Endodermal cell (in vitro differentiated cells): ENCODE measurements at places on chromosomes 1 and 21.
A peak's percentile ranks its signal among the peaks of the same experiment; 100 is the strongest.

- no peak overlapping the region for H3K27ac ChIP-seq
- DNase-seq = no peak
- H3K4me3 ChIP-seq = no peak overlapping the region
- H3K4me1 ChIP-seq = no peaks in the 10 kb centered on the region
- no peaks in the 10 kb centered on the region for H3K36me3 ChIP-seq
Measured at GRCh38 chr1:163863731-163864130, 542.0 kb downstream of the NUF2 start.

GRCh38 chr21:35861661-35862060 lies 198.7 kb downstream of the SETD4 start:
- no peak for DNase-seq

- H3K27ac ChIP-seq = no peak overlapping the region
- H3K27me3 ChIP-seq = no peaks in the 10 kb centered on the region
- no peak overlapping the region for H3K4me3 ChIP-seq
- DNase-seq = no peak
Measured at GRCh38 chr1:107460035-107460434, 319.2 kb downstream of the NTNG1 start.

DNA sequence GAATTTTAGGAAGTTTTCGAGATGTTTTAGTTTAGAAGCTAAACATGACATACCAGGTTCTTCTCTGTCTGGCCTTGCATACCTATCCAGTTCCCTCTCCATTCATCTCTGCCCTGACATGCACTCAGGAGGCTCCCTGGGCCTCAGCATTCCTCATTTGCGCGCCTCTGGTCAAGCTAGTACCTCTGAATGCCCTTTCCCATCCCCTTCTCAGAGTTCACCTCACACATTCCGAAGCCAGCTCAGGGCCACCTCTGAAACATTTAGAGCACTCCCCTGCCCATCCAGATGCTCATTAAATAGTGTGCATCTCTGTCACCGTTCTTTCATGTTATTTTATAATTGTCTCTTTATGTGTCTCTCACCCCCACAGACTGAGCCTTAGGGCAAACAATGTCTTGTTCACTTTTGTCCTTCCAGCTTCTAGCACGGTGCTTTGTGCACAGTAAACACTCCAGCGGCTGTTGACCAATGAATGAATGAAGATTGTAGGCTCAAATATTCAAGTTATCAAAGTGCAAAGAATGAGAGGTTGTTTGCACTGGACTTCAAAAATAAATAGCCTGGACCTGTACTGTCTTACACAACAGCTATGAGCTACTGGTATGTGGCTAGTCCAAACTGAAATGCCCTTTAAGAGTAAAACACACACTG lies 1.2 kb upstream of the DHCR24 start:
- no peaks in the 10 kb centered on the region for H3K27me3 ChIP-seq
- peak; percentile 77 for DNase-seq
- peaks cover 17% of the 10 kb centered on the region for H3K4me1 ChIP-seq
- peak overlapping the region; percentile 96 for H3K4me3 ChIP-seq

GRCh38 chr1:47559944-47560695 lies 122.3 kb downstream of the FOXD2 start:
- H3K27me3 ChIP-seq = no peaks in the 10 kb centered on the region
- DNase-seq = peak; percentile 49
- no peak overlapping the region for H3K27ac ChIP-seq
- no peak overlapping the region for H3K4me3 ChIP-seq
- H3K36me3 ChIP-seq = no peaks in the 10 kb centered on the region

- H3K4me1 ChIP-seq = no peaks in the 10 kb centered on the region
- no peak overlapping the region for H3K4me3 ChIP-seq
- H3K27me3 ChIP-seq = no peaks in the 10 kb centered on the region
- H3K36me3 ChIP-seq = no peaks in the 10 kb centered on the region
- no peak overlapping the region for H3K27ac ChIP-seq
Measured at GRCh38 chr1:109201123-109201703, 12.5 kb upstream of the SARS1 start.

- H3K4me1 ChIP-seq = peaks cover 3% of the 10 kb centered on the region
- H3K4me3 ChIP-seq = no peak overlapping the region
- H3K27me3 ChIP-seq = no peaks in the 10 kb centered on the region
- H3K27ac ChIP-seq = no peak overlapping the region
- peak; percentile 20 for DNase-seq
Measured at GRCh38 chr21:42476388-42477331, 19.4 kb downstream of the RSPH1 start.

GRCh38 chr1:89598450-89599331 lies 34.2 kb upstream of the LRRC8C start:
- DNase-seq = no peak
- no peaks in the 10 kb centered on the region for H3K27me3 ChIP-seq
- peaks cover 17% of the 10 kb centered on the region for H3K36me3 ChIP-seq
- H3K4me3 ChIP-seq = no peak overlapping the region

GRCh38 chr1:162832470-162832869 lies 28.5 kb downstream of the CCDC190 start:
- no peak overlapping the region for H3K4me3 ChIP-seq
- DNase-seq = no peak
- peaks cover 12% of the 10 kb centered on the region for H3K27me3 ChIP-seq
- no peaks in the 10 kb centered on the region for H3K36me3 ChIP-seq
- H3K27ac ChIP-seq = no peak overlapping the region

GRCh38 chr1:163290025-163290640 lies 31.6 kb upstream of the NUF2 start:
- no peak overlapping the region for H3K27ac ChIP-seq
- no peaks in the 10 kb centered on the region for H3K4me1 ChIP-seq
- no peaks in the 10 kb centered on the region for H3K36me3 ChIP-seq
- no peaks in the 10 kb centered on the region for H3K27me3 ChIP-seq
- DNase-seq = no peak
- no peak overlapping the region for H3K4me3 ChIP-seq

- DNase-seq = no peak
- H3K4me1 ChIP-seq = no peaks in the 10 kb centered on the region
- H3K36me3 ChIP-seq = no peaks in the 10 kb centered on the region
- H3K4me3 ChIP-seq = no peak overlapping the region
- no peak overlapping the region for H3K27ac ChIP-seq
Measured at GRCh38 chr1:157472056-157472701, 80.1 kb downstream of the FCRL5 start.

GRCh38 chr21:38619992-38620479 lies 121.8 kb upstream of the ERG start:
- H3K4me1 ChIP-seq = no peaks in the 10 kb centered on the region
- H3K36me3 ChIP-seq = no peaks in the 10 kb centered on the region
- H3K27me3 ChIP-seq = no peaks in the 10 kb centered on the region
- DNase-seq = no peak
- no peak overlapping the region for H3K27ac ChIP-seq

- peak overlapping the region; percentile 73 for H3K4me3 ChIP-seq
- H3K36me3 ChIP-seq = no peaks in the 10 kb centered on the region
- H3K27me3 ChIP-seq = peaks cover 16% of the 10 kb centered on the region
- H3K4me1 ChIP-seq = no peaks in the 10 kb centered on the region
Measured at GRCh38 chr1:27348861-27349783, 7.3 kb downstream of the SYTL1 start.

- no peaks in the 10 kb centered on the region for H3K4me1 ChIP-seq
- H3K27ac ChIP-seq = no peak overlapping the region
- H3K27me3 ChIP-seq = no peaks in the 10 kb centered on the region
- no peak for DNase-seq
- H3K36me3 ChIP-seq = no peaks in the 10 kb centered on the region
Measured at GRCh38 chr21:25175938-25176337, 431.3 kb downstream of the MRPL39 start.

GRCh38 chr1:171809834-171810233 lies 28.4 kb downstream of the METTL13 start:
- H3K4me1 ChIP-seq = no peaks in the 10 kb centered on the region
- no peak overlapping the region for H3K4me3 ChIP-seq
- H3K36me3 ChIP-seq = no peaks in the 10 kb centered on the region
- no peaks in the 10 kb centered on the region for H3K27me3 ChIP-seq

GRCh38 chr1:62050165-62050564 lies 144.5 kb upstream of the L1TD1 start:
- DNase-seq = no peak
- H3K36me3 ChIP-seq = no peaks in the 10 kb centered on the region
- no peaks in the 10 kb centered on the region for H3K27me3 ChIP-seq
- H3K4me1 ChIP-seq = no peaks in the 10 kb centered on the region
- no peak overlapping the region for H3K4me3 ChIP-seq

DNA sequence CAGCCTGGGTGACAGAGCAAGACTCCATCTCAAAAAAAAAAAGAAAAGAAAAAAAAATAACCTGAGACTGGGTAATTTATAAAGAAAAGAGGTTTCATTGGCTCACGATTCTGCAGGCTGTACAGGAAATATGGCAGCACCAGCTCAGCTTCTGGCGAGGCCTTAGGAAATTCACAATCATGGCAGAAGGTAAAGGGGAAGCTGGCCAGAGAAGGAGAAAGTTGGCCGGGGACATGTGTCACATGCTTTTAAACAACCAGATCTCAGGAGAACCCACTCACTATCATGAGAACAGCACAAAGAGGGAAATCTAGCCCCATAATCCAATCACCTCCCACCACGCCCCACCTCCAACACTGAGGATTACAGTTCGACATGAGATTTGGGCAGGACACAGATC lies 125.3 kb downstream of the DISP1 start:
- H3K27ac ChIP-seq = no peak overlapping the region
- H3K4me1 ChIP-seq = no peaks in the 10 kb centered on the region
- no peaks in the 10 kb centered on the region for H3K27me3 ChIP-seq
- no peaks in the 10 kb centered on the region for H3K36me3 ChIP-seq

- no peak overlapping the region for H3K4me3 ChIP-seq
- H3K27me3 ChIP-seq = no peaks in the 10 kb centered on the region
- no peak overlapping the region for H3K27ac ChIP-seq
- DNase-seq = no peak
- no peaks in the 10 kb centered on the region for H3K4me1 ChIP-seq
- no peaks in the 10 kb centered on the region for H3K36me3 ChIP-seq
Measured at GRCh38 chr1:163477276-163477830, 155.6 kb downstream of the NUF2 start.

DNA sequence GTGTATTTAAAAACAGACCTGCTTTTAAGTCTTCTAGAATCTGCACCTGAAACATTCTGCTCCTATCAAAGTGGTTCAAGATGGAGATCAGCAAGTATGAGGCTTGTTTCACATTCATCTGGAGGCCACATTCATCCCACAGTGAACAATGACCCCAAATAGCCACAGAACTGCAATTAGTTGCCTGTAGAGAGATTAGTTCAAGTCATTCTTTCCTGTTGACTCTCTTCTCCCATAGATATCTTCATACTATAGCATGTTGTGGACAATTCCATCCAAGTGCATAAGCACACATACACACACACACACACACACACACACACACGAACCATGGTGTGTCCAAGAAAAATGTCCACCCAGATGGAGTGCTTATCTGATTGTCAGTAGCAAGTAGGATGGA lies 101.7 kb upstream of the FGGY start:
- no peaks in the 10 kb centered on the region for H3K36me3 ChIP-seq
- H3K27me3 ChIP-seq = no peaks in the 10 kb centered on the region
- no peak overlapping the region for H3K4me3 ChIP-seq
- no peaks in the 10 kb centered on the region for H3K4me1 ChIP-seq
- no peak overlapping the region for H3K27ac ChIP-seq

DNA sequence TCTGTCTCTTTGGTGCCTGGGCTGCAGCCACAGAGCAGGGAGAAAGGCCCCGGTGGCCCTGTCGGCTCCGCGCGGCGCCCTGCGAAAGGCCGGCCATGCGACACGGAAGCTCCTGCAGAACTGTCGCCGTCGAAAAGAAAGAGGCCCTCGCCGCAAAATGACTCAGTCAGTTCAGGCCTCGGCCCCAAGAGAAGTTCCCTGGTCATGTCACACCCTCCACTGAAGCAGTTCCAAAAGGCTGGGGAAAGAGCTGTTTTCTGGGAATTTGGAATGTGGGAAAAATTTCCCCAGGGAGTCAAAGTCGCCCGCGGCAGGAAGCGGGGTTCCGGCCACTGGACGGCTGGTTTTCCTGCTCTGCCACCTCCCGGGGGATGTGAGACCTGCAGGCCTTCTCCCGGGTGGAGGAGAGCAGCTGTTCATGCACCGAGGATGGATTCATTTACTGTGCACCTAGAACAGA lies 115.8 kb upstream of the ZNF678 start:
- H3K4me1 ChIP-seq = no peaks in the 10 kb centered on the region
- no peak overlapping the region for H3K27ac ChIP-seq
- no peak overlapping the region for H3K4me3 ChIP-seq
- no peaks in the 10 kb centered on the region for H3K27me3 ChIP-seq

GRCh38 chr1:206955476-206956451 lies 9.5 kb upstream of the PIGR start:
- no peak overlapping the region for H3K4me3 ChIP-seq
- no peaks in the 10 kb centered on the region for H3K36me3 ChIP-seq
- peaks cover 3% of the 10 kb centered on the region for H3K4me1 ChIP-seq
- no peak for DNase-seq
- H3K27me3 ChIP-seq = no peaks in the 10 kb centered on the region

DNA sequence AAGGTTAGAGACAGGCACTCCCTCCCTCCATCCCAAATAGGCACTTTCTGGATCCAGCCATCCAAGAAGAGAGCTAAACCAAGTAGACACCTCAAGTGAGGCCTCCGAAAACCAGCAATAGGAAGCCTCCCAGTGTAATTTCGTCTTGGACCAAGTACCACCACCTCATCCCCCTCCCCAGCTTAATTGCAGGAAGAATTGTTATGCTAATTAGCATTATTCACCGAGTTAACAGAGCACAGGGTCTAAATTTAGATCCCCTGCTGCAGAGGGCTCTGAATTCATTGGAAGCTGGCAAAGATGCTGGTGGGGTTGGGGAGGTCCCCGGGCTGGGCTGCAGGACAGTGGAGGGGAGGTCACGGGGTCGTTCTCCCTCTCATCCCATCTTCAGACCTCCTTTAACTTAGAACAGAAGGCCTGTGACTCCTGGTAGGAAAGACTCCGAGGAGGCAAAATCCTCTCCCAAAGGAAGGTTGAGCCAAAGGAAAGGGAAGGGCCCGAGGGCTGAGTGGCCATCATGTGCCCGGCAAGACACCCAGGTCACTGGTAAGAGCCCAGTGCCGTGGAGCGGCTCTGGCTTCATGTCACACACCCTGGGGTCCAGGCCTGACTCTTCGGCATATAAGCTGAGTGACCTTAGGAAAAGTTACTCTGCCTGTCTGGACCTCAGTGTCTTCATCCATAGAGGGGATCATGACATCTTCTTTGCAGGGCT lies 209.2 kb upstream of the GRIK3 start:
- no peak for DNase-seq
- no peak overlapping the region for H3K4me3 ChIP-seq

DNA sequence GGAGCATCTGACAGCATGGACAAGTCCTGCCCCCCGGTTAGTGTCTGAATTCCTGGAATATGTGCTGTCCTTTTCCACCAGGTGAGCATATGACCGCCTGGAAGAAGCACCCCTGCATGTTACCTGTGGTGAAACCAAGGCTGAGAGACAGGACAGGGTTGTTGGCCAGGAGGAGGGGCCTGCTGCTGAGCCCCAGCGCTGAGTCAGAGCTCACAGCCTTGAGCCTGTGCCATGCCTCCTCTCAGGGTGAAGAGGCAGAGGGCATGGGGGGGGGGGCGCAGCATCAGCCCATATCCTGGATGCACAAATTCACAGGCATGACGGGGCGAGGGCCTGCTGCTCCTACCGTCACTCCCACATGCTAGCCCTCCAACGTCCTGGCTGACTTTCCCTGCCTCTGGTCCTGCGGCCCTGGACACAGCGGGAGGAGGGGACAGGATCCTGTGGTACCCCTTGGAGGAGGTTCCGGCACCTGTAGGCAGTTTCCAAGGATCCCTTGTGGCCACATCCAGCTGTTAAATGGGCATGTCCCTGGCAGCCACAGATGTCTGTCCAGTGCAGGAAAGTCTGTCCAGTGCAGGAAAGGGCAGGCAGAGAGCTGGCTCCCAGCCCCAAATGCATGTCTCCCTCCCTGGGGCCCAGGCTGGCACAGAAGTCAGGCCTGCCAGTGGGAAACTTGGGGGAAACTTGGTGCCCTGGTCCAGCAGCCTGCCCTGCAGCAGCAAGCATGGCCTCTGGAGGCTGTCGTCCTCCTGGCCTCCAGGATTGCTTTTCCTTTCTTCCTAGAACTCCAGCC lies 23.9 kb downstream of the TTC34 start:
- DNase-seq = no peak
- H3K4me3 ChIP-seq = no peak overlapping the region
- H3K4me1 ChIP-seq = no peaks in the 10 kb centered on the region
- no peaks in the 10 kb centered on the region for H3K27me3 ChIP-seq
